ENCODE measurements at places on chromosomes 6 and 20. TPM values are rescaled to one million over a fixed set of nuclear protein-coding genes. Genes with fewer than 3 reads are reported as not detected.

Gene RFX6
- 0.11 TPM for total RNA-seq

Gene MAK
- total RNA-seq: 0.21 TPM

Gene RSPO3
- not detected for total RNA-seq

Gene MRAP2
- total RNA-seq: 4.9 TPM

All from WTC11 (cell line).